LHCN-M2 (cell line): ENCODE measurements at places on chromosomes 2 and 18. TPM values are rescaled to one million over a fixed set of nuclear protein-coding genes. Genes with fewer than 3 reads are reported as not detected.

IRS1 gene
- 25.0 and 28.5 TPM in 2 replicates for total RNA-seq

ALPG gene
- not detected in 2 replicates for total RNA-seq

ZNF804A gene
- total RNA-seq, result 0.29 TPM in 1 of 2 replicates, not detected in the other

- DNase-seq, result no peak
Observed at GRCh38 chr2:241615522-241616052, 21.4 kb downstream of the THAP4 start.

DNA sequence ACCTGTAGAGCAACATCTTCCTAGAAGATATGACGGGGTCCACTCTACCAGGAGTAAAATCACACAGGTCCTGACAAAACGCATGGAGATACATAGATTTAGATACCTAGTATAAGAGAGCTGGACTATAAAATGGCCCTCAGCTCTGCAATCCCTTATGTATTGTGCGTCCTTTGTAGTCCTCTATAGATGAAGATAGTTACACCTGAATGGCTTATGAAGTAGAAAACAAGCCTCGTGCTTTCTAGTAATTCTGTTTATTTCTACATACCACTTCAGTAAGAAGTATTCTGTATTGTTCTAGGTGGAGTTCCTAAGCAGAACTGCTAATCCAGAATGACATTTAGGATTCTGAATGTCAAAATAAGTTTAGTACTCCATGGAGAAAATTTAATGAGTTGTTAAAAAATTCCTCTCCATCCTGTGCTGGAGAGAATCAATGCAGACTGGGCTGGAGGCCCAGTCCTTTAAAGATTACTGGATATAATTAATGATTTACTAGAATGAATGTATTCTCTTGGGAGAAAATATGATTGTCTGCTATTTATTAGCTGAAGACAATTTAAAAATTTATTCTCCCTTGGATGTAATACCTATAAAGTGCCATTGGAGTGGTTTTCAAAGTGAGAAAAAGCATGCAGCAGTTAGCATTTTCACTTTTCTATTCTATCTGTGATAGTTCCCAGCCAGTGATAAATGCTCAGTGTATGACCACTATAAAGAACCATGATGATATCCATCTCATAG, 147.3 kb upstream of the UNC80 start:
- DNase-seq, result no peak

- no peak for DNase-seq
Observed at GRCh38 chr2:46525522-46526155, 46.3 kb downstream of the TMEM247 start.

DNA sequence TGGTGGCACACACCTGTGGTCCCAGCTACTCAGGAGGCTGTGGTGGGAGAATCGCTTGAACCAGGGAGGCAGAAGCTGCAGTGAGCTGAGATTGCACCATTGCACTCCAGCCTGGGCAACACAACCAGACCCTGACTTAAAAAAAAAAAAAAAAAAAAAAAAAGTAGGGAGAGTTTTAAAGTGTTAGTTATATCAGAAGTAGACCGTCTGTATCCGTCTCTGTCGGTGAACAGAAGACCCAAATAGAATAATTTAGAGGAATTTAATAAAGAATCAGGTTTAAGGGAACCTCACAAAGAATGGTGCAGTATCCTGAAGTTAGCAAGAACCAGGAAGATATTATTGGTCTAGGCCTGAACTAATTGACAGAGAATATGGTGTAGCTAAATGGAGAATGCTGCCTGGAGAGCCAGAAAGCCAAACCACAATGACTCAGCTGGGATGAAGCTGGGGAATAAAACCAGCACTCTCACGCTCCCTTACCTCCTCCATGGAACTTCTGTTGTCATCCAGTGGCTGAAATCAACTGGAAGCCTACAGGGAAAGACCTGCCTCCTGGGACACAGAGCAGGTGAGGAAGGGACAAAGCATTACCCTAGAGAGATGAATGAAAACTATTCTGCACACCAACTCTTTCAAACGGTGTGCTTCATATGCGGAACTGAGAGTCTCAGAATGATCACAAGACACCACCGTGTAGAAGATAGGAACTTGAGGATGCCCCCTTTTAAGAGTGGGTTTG, 39.1 kb upstream of the PLEKHM3 start:
- DNase-seq, result peak; percentile 91

GRCh38 chr2:111662771-111663470, 221.1 kb downstream of the ANAPC1 start:
- no peak for DNase-seq

DNA sequence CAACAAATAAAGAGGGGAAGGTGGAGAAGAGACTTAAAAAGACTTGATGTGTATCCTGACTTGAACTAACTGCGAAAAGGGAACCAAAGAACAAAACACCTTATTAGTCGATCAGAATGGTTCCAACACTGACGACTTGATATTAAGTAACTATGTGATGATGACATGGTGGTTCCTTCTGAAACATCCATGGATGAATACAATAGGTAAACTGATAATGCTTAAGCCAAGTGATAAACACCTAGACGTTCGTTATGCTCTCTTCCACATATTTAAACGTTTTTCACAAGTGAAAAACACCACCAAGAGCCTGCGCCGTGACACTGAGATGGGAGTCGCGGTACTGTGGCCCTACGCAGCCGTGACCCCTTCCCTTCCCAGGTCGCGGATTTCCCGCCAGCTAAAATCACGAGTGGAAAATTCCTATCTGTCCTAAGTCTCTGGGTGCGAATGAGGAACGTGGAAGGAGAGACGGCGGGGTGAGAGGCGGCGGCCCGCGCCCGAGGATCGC, 797 bp downstream of the TTC32 start:
- no peak for DNase-seq

GRCh38 chr18:9732031-9732430, 23.9 kb downstream of the RAB31 start:
- DNase-seq, result no peak

DNA sequence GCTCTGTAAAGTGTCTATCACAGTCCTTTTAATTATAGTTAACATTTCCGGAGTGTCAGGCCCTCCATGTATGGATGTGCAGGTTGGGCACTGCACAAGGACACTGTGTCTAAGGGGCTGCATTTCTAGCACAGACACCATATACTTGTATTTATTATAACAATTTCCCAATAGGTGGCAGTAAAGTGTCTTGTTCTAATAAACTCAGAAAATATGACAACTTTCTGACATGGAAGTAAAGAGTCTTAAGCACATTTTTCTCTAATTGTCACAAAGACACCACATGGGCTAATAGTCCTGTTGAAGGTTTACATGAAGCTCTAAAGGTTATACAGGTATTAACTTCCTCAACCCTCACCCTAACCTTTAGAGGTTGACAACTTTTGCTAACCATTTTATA, 156.6 kb downstream of the DYSF start:
- DNase-seq, result peak; percentile 42

GRCh38 chr2:964562-964961, 13.9 kb downstream of the SNTG2 start:
- DNase-seq, result no peak

GRCh38 chr18:66769375-66769774, 165.5 kb upstream of the CDH19 start:
- no peak for DNase-seq

DNA sequence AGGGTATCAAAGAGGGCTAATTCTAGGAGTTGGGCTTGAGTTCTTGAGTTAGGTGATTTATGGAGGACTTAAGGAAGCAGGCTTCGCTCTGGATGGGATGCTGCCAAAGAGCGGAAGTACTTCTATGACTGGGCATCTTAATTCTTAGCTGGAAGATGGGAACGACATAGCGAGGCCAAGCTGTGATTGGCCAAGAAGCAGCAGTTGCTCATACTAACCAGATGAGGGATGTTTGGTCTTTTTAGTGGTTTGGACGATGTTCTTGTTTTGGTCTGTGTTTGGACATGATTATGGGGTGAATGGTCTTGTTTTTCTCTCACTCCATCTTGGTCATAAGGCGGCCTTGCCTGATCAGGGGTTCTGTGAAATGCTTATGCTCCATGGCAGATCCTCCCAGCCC, 133.7 kb downstream of the MSH2 start:
- DNase-seq, result no peak

DNA sequence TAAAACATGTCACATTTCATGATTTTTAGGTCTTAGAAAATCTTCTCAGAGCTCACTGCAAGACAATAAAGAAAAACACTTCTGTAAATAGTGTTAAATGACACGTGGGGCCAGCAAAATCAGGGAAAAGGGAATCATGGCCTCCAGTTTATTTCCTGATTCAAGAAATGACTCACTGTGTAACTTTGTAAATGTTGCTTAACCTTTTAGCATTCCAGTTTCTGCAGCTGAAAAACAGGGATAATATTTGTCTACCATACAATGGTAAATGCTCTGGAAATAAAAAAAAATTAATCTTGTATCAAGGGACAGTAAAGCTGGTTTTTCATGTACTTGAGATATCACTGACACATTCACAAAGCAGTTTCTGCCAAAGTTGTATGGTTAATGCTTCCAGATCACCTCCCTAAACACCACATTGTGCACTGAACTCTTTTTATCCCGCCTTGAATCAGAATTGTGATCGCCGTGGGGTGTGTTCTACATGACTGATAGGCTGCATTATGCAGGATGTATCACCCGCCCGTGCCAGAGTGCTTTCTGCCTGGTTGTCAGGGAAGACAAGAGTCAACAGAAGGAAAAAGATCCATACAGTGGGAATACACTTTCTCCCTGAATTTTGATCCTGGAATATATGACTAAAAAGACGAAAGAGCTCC, 238.8 kb downstream of the IKZF2 start:
- DNase-seq, result peak; percentile 78

DNA sequence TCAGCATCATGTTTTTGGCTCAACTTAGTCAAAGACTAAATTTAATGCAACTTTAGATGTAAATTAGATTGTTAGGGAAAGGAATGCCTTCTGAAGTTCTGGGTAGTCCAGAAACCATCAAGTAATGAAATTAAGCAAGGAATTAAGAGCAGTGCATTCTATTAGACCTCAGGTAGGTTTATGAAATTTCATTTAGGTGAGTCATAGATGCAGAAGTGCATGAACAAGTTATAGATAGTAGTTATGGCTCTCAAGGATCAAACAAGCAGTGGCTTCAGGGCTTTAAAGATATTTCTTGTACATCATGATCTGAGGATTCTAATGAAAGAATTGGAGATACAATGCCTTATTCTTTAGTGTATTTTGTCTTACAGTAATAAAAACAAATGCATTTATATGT, 25.4 kb upstream of the SPOPL start:
- DNase-seq, result no peak

GRCh38 chr2:85503168-85503850, 35.7 kb upstream of the MAT2A start:
- peak; percentile 36 for DNase-seq

GRCh38 chr18:80252136-80252535, 4.8 kb upstream of the PARD6G start:
- DNase-seq, result peak; percentile 61

DNA sequence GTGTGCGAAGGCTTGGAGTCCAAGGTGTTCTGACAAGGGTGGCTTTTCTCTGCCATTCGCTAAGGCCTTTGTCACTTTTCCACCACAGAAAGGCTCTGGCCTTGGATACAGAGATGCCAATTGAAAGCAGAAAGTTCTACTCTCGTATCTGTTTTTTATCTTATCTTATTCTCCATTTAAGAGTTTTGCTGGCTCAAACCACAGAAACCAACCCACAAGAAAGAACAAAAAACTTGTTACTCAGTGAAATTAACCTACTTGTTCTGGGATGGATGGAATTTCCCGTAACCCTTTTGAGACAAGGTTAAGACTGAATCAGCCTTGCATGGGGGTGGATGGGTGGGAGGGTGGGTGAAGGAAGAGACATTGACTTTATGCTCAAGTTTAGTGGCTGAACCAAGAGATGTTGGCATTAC, 221.7 kb downstream of the CDH20 start:
- peak; percentile 33 for DNase-seq
